ENCODE measurements at places on chromosomes 12 and 14.
A peak's percentile ranks its signal among the peaks of the same experiment; 100 is the strongest.

DNA sequence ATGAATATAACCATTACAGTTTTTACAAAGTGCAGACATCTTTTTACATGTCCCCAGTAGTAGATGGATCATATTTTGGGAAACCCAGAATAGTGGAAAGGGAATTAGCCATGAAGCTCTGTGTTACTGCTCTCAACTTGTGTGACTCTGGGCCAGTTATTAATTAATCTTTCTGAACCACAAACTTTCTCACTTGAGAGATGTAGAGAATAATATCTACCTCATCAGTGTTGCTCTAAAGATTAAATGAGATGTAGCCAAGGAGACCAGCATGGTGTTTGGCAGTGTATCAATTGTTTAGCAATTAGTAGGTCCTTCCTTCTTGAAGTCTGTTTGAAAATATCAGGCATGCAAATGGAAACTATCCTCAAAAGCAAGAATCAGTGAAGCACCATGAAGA lies 169.2 kb downstream of the TMTC2 start:
- DNase-seq = no peak

DNA sequence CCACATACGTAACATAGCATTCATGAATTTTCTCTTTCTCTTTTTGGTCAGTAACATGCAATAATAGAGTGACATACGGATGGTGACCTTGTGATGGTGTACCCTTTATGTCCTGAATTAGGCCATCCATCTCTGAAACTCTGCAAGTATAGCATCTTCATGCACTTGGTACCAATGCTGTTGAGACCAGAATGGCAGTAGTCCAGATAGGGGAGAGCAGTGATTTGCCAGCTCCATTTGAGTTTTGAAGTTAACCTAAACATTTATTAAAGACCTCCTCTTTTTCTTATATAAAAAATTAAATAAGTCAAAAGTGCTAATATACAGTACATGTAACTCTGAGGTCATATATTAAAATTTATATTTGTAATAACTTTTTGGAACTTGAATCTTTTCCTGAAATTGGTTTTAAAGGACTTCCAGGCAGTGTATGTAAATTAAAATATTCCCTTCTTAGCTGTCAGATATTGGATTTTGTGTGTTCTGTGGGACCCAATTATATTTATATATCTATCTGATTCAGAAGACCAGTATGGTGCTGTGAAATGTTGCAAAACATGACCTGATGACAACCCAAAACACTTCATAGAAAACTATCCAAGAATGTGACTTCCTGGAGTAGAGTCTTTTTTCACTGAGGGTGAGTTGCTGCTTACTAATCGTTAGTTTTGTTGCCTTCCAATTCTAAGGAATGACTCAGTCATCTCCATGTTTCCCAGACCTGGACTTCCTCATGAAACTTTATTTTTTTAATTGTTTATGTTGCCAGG lies 3.5 kb downstream of the ELK3 start:
- DNase-seq = no peak

DNA sequence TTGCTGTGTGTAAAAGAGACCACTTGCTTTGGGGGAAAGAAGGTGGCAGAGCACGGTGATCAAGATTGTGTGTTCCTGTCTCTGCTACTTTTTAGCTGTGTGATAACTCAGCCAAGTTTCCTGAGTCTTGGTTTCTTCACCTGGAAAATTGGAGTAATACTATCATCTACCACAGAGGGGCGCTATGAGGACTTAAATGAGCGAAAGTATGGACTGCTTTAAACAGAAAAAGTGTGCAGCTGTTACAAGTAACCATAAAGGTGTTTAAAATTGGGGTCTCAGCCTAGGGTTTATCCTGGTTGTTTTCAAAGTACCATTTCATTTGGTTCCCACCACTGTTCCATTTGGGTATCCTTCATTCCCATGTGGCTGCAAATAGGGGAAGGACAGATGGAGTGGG lies 65.9 kb upstream of the WSCD2 start:
- no peak for DNase-seq

DNA sequence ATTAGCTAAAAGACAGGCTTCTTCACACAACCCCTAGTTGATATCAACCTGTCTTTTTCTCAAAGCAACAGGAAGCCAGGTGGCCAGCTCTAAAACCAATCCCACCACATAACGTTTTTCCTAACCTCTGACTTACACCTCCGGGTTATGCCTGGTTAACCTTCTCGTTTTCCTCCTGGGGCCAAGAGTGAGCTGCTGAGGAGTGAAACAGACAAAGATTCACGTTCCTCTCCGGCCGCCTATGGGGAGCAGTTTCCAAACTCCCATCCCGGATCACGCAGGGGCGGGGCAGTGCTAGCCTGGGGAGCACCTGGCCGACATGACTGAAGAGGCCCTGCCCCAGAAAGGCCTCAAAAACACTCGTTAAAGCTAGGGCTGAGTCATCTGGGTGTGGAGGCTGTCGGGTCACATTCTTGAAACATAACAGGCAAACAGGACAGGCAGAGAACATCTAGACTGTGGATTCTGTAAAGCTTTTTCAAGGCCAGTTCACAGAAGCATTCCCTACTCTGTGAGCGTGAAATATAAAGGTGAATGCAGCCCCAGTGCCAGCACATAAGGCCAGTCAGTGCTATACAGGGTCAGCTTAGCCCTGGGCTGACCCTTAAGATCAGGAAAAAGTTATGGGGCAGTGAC lies 25.9 kb upstream of the LGALS3 start:
- DNase-seq = peak; percentile 90
